ENCODE measurements at places on chromosomes 2 and 18.

GRCh38 chr2:172953411-172953810, 122.2 kb upstream of the MAP3K20 start:
- no peak for DNase-seq

- no peak for DNase-seq
These were observed 91.0 kb downstream of the ICA1L start for GRCh38 chr2:202780514-202781021.

- DNase-seq, result no peak
These were observed 191.8 kb downstream of the KCNH7 start for GRCh38 chr2:162646794-162647193.

DNA sequence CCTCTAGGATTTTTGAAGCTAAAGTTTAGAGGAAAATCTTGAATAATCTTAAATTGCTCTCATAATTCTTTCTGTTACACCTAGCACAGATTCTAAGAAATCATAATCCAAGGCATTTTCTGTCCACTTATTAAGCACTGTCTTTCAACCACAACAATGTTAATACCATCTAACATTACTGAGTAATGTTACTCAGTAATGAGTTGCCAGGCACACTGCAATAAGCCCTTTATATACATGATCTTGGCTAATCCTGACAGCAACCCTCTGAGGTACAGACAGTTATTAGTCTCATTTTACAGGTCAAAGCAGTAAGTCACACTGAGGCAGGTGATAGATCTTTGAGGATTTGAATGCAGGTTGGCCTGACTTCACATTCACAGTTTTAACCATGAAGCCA, 291.9 kb downstream of the ALK start:
- no peak for DNase-seq

GRCh38 chr2:121076885-121077549, 208.0 kb downstream of the TFCP2L1 start:
- DNase-seq, result no peak

GRCh38 chr2:217606296-217606695, 396.5 kb downstream of the TNS1 start:
- no peak for DNase-seq

DNA sequence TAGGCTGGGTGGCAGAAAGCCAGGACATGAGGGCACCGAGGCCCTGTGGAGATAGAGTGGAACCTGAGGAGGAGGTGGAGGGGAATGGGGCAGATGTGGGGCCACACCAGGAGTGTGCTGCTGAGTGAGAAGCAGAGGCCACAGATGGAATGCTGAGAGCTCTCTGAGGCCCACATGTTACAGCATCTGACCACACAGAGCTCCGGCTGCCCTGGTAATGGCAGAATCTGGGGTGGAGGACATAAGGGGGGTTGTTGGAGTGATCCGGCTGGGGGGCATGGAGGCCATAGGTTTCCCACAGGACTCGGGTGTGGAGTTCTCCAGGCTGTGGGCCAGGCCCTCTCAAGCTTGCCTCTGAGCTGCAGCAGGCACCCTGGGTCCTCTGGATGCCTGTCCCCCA, 3.8 kb downstream of the MZT2B start:
- DNase-seq, result no peak

DNA sequence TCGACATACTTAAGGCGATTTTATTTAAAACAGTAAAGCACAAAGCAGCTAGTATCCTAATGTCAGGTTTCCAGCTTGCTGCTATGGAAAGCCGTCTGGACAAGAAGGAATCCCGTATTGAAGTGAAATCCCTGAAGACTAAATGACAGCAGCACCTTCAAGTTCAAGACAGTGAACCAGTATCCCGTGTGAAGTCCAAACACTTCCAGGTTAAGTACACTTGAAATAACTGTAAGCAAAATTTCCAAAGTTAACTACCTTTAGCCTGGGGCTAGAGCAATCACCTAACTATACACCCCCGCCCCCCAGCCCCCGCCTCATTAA, 1.2 kb downstream of the MBOAT2 start:
- DNase-seq, result no peak

Measured in cerebellum (tissue), 4 donors.